ENCODE measurements at places on chromosomes 12 and 14.

DNA sequence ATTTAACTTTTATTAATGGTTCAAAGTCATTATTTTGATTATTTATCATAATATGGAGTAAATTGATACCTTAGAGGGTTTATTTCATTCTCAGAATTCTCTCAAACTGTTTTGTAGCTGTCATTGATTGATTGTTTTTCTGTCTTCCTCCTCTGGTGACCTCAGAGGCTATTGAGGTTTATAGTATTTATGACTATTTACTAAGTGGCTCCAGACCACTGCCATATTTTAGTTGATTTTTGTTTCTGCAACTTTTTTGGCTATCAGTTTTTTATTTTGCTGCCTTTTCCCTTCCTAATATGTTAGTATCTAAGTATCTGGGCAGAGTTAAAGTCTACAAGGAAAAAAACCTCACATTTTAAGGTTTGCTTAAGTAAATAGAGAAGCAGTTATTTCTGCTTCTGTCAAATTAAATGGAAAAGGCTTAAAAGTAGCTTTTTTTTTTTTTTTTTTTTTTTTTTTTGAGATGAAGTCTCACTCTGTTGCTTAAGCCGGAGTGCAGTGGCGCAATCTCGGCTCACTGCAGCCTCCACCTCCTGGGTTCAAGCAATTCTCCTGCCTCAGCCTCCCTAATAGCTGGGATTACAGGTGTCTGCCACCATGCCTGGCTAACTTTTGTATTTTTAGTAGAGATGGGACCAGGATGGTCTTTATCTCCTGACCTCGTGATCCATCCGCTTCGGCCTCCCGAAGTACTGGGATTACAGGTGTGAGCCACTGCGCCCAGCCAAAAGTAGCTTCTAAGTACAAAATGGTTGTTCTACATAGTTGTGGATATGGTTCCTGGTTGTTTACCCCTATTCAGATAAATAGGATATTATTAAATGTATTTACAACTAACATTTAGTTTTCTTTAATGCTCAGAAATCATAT lies 8.2 kb downstream of the MDM2 start:
- no peak for DNase-seq

DNA sequence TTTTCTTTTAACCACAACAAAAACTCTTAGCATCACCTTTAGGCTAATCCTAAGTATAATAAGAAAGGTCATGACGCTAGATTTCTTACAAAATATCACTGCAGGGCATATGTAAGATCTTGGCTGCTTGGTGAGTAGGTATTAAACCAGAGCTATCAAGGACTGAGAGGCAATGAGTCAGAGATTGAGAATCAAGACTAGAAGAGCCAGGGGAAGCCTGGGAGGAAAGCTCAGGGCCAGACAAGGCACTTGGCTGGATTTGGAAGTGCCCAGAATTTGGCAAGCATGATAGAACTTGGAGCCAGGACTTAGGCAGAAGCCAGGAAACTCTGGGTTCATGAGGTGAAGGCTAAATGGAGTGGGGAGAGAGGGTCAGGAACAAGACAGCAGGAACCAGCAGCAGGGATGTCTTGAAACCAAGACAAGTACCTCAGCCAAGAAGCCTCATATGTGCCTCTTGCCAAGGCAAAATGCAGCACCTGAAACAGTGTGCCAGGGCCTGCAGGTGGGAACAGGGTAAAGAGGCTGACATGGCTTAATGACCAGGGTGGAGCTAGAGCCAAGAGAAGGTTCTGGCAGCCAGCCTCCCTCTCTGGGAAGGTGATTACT lies 49.9 kb downstream of the PTHLH start:
- peak; percentile 87 for DNase-seq

GRCh38 chr14:94697773-94698556 lies 71.9 kb downstream of the GSC start:
- DNase-seq, result no peak

DNA sequence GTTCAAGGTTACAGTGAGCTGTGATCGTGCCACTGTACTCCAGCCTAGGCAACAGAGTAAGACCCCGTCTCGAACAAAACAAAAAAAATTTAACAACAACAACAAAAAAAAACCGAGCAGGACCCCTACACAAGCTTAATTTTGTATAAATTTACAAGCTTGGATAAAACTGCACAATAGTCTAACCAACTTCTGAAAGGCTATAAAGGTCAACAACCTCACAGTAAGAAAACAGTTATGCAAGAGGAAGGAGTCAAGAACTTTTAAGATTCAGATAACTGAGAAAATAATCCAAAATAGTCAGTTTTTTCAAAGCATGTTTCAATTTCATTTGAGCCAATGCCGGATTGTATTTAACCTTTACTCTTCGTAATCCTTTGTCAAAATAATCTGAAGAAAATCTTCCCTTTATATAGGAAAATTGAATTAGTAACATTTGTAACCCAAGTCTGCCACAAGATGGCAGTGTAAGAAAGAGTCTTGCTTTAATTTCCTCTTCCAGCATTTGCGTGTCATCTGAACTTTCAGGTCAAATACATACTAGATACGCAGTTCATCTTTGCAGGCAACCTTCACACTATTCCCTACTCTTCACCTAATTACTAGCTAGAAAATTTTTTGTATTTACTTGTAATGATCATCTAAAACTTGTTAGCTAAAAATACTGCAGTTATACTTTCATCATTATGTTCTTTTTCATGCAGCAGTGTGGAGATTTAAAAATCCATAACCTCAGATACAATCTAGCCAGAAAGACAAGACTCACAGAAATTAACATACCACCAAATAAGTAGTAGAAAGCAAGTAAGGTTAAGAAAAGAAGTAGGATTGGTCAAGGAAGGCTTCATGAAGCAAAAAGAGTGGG lies 5.8 kb downstream of the CCNB1IP1 start:
- DNase-seq, result peak; percentile 42

DNA sequence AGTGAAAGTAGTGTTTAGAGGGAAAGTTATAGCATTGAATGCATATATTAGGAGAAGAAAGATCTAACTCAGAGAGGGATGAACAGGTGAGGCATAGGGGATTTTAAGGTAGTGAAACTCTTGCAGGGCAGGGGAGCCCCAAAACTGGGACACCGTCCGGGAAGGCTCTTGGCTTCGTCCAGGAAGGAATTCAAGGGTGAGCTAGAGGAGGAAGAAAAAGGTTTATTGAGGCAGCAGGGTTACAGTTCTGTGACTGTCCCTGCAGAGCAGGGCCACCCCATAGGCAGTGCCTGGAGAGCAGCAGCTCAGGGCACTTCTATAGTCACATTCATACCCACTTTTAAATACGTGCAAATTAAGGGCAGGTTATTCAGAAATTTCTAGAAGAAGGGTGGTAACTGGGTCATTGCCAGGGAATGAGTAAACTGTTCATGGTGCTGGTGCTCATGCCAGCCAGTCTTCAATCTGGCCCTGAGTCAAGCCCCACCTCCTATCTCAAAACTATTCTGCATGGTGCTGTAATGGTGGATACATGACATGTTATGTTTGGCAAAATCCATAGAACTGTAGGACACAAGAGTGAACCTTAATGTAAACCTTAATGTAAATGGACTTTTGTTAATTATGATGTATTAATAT lies 1.2 kb upstream of the OAS1 start:
- no peak for DNase-seq
